Stimulated activated CD8-positive, alpha-beta memory T cell treated with anti-CD3 and anti-CD28 coated beads, Interleukin-7, amount 100 ng/mL, for 4 hours (primary cell): ENCODE measurements at places on chromosomes 5 and 9.

DNA sequence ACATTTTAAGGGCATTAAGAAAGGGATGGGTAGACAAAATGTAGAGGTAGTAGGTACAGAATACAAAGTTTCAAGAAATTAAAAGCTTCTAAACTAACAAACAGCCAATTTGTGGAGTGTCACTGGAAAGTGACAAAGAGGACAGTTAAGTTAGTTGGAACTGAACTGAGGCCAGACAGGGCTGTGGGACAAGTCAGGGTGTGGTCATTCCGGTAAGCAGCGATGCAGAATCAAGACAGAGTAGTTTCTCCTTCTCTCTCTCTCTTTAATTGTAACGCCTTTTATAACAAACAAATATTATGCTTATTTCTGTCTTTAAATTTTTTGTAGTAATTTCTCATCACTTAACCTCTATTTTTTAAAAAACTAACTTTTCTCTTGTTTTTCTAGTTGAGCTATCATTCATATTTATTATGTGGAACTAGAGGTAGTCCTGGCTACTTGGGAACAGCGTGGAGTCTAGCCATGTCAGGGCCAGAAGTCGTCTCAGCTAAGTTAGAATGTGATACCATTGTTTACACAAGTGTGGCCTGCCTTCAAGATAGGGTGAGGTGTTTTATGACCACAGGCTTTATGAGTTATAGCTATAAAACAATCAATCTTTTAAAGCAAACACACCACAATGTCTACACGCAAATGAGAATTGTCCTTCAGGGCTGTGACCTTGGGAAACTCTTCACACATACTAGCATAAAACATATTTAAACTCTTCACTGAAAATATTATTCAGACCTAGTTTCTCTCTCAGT is 115.3 kb upstream of the CDKN2B start:
- DNase-seq: no peak

DNA sequence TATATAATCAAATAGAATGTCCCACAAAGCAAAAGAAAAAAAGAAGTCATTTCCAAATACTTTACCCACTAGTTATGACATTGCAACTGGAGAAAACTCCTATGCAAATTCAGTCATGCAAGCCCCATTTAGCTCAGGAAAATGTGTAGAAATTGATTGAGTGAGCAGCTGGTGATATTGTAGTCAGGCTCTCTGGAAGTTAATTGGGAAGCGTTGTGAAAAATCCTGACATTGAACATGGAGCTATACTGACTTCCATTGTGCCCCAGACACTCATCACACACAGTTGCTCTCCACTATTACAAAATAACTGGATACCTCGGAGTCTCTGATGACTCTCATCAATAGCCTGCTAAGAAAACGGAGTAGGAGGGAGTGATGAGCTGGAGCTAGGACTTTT is 49.0 kb downstream of the TUSC1 start:
- no peak for DNase-seq

- no peak for DNase-seq
Measured at GRCh38 chr5:116898917-116899316, 324.3 kb upstream of the SEMA6A start.

- DNase-seq: no peak
Measured at GRCh38 chr5:6820851-6821479, 107.7 kb downstream of the TENT4A start.

GRCh38 chr5:131394128-131394527 is 130.3 kb downstream of the CDC42SE2 start:
- peak; percentile 45 for DNase-seq

GRCh38 chr9:127181595-127182190 is 59.3 kb upstream of the ANGPTL2 start:
- no peak for DNase-seq

DNA sequence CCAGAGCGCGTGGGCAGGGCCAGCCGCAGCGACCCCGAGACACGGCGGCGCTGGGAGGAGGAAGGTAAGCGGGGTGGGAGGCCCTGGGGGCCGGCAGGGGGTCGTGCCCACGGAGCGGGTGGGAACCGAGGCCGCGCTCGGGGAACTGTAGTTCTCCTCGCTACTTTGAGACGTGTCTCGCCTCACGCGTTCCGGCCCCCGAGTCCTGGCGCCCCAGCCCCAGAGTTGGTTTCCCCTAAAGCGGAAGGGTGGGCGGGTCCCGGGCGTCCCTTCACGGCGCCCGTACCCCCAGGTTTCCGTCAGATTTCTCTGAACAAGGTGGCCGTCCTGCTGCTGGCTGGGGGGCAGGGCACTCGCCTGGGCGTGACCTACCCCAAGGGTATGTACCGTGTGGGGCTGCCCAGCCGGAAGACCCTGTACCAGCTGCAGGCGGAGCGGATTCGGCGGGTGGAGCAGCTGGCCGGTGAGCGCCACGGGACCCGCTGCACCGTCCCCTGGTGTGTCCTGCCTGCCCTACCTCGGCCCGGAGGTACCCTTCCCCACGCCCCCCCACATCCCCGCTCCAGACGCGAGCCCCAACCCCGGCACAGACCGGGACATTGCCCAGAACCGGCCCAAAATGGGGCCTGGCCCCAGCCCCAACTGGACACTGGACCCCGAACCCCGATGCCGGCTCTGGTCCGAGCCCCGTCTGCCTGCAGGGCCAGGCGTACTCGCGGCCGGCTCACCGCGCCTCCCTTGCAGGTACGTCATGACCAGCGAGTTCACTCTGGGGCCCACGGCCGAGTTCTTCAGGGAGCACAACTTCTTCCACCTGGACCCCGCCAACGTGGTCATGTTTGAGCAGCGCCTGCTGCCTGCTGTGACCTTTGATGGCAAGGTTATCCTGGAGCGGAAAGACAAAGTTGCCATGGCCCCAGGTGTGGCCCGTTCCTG is 709 bp downstream of the UAP1L1 start:
- peak; percentile 24 for DNase-seq
